Hematopoietic multipotent progenitor cell (in vitro differentiated cells): ENCODE measurements at places on chromosomes 3 and 15. TPM values are rescaled to one million over a fixed set of nuclear protein-coding genes. Genes with fewer than 3 reads are reported as not detected.

The ACKR2 gene
- 0.81 TPM for total RNA-seq

GRCh38 chr3:14375192-14375591 lies 27.2 kb upstream of the SLC6A6 start:
- no peak for DNase-seq

The VIPR1 gene
- 1.1 TPM for total RNA-seq

The EXD1 gene
- not detected for total RNA-seq
